Common myeloid progenitor, CD34-positive (primary cell): ENCODE measurements at places on chromosomes 3 and 15.

- no peak for DNase-seq
These were observed 3.6 kb upstream of the PRRT3 start for GRCh38 chr3:9955611-9956352.

DNA sequence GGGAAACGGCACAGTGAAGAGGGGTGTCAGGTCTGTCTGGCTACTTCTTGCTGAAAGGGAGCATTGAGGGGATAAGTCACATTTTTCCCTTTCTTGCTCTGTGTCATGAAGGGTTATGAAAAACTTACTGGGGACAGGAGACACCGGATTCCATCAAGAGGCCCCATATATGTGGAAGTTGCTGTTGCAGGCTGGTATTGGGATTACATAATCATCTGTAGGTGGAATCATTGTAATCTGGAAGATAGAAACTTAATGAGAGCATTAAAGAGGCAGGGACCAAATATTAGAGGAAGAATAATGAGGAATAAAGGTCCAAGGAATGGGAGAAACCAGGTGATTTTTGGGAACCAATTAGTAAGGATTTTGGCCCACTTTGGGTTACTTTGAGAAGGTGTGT is 4.2 kb upstream of the TCAIM start:
- no peak for DNase-seq

DNA sequence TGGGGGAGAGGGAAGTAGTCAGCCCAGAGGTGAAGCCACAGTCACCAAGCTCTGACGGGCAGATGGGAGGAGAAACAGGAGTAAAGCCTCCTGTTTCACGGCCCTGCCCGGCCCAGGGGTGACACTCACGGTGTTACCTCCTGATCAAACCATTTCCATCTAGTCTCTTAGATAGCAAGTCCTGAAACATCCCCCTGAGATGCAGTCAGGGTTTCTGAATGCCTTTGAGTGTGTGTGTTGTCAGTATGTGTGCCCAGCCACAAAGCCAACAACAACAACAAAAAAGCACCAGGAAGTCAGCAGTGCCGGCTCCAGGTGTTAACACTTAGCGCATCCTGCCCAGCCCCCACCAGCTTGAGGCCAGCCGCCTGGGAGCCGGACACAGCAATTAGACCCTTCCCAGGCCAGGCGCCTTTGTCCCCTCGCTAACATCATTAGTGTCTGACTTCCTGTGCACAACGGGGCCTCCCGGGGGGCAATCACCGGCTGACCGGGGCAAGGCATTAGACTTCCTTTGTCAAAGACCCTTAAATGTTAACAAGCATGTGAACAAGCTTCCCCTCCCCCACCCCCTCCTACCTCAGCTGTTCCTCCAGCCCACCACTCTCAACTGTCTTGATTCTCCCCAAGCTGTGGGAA is 34.5 kb downstream of the IL17RD start:
- peak; percentile 24 for DNase-seq

DNA sequence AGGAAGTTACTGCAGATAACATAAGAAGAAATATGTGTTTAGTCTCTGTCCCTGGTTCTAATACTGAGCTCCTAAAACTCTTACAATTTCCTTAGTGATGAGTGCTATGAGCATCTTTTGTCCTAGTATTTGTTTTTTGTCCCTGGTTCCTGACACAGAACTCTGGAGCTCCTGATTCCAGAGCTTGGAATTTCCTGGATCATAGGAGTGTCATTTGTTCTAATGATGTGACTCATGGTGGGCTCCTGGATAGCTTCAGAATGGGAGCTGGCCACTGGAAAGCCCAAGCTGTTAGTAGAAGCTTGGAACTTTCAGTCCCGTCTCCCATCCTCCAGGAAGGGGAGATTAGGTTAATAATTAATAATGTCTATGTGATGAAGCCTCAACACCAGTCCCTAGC is 98.2 kb downstream of the CNTN6 start:
- no peak for DNase-seq

DNA sequence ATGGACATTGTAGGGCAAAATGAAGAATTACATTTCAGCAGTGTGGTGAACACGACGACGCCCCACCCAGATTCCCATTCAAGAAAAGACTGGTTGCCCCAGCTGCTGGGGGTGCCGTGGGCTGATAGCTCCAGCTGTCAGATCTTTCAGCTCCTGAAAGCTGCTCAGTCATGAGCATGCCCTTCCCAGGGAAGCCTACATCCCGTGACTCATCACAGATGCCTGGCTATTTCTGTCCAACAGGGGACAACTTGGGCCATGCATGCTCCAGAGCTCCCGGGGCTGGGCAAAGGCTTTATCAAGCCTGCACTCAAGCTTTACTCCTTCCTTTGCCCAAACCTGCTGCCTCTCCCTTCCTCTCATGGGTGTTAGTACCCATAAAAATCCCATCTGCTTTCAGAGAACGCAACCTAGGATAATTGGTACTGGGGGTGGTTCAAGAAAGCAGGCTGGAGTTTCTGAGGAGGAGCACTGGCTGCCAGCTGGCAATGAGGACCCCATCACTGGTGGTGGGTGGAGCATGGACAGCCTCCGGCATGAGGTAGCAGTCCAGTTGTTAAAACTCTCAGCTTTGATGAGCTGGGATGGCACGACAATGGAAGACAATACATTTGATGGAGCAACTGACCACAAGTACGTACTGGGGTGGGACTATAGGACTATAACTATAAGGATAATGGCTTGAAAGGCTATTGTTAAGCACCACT is 16.4 kb upstream of the ST8SIA2 start:
- no peak for DNase-seq

GRCh38 chr3:181626036-181626435 is 85.7 kb upstream of the SOX2 start:
- no peak for DNase-seq

DNA sequence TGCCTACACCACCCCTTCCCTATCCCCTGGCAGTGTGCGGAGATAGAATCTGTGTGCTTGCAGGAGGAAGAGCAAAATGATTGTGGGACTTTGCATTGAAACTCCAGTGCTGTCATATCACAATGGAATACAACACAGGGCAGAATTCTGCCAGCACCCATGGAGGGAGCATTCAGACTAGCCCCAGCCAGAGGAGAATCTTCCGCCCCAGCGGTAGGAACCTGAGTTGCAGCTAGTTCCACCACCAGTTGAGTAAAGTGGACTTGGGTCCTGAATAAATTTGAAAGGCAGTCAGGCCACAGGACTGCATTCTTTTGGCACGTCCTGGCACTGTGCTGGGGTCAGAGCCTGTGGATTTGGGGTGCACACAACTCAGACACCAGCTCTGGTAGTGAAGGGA is 27.5 kb downstream of the NCBP2 start:
- no peak for DNase-seq
